Jurkat, Clone E6-1 (cell line): ENCODE measurements at places on chromosomes 2 and 18.

- no peak for DNase-seq
Measured at GRCh38 chr2:45442026-45442425, 169.0 kb downstream of the SRBD1 start.

GRCh38 chr2:9821805-9822445 lies 21.3 kb upstream of the TAF1B start:
- no peak for DNase-seq

DNA sequence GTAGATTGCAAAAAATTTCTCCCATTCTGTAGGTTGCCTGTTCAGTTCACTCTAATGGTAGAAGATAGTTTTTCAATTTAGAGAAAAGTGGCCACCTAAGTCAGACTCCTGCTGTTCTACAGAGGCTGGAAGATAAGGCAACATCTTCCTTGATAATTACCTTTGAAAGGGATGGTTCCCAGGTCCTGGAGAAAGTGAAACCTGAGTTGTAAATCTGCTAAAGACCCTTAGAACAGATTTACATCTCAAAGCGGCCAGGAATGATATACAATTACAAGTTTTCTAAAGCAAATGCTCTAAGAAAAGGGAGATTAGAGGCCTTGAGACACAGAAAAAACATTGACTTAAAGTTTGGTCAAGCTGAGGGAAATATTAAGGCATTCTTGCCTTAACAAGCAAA lies 1350.2 kb upstream of the FAM98A start:
- no peak for DNase-seq

DNA sequence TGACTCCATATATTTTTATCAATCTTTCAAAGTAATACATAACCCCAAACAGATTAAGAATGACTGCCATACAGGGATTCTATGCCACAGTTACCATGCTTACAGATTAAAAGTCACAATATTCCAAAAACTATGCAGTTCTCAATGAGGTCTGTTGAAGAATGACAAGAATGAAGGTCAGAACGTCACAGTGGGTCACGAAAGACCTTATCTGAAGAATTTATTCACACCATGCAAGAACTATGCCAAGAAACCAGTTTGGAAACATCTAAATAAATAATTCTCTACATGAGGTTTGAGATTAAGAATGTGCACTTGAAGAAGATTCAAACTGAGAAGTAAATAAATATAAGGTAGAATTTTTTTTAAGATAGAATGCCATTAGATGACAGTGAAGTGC lies 253.3 kb downstream of the EXOC6B start:
- no peak for DNase-seq

GRCh38 chr2:5590886-5591285 lies 101.3 kb upstream of the SOX11 start:
- DNase-seq = no peak

DNA sequence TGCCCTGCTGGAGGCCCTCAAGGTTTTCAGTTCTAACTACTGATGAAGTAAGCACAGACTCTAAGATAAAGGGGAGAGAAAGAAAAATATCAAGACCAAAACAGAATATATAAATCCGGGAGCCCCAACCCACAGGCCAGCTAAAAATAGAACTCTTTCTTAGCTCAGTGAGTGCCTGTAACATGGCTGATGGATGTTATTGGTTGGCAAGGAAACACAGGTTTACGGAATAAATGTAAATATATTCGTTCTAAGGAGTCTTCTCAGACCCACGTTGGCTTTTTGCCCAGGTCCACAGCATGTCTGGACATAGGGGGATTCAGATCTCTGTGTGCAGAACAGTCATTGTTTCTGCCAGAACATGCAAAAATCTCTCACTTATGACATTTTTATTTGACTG lies 139.0 kb upstream of the SERPINE2 start:
- DNase-seq = no peak

- DNase-seq = no peak
Measured at GRCh38 chr18:36872329-36872728, 43.4 kb downstream of the KIAA1328 start.

DNA sequence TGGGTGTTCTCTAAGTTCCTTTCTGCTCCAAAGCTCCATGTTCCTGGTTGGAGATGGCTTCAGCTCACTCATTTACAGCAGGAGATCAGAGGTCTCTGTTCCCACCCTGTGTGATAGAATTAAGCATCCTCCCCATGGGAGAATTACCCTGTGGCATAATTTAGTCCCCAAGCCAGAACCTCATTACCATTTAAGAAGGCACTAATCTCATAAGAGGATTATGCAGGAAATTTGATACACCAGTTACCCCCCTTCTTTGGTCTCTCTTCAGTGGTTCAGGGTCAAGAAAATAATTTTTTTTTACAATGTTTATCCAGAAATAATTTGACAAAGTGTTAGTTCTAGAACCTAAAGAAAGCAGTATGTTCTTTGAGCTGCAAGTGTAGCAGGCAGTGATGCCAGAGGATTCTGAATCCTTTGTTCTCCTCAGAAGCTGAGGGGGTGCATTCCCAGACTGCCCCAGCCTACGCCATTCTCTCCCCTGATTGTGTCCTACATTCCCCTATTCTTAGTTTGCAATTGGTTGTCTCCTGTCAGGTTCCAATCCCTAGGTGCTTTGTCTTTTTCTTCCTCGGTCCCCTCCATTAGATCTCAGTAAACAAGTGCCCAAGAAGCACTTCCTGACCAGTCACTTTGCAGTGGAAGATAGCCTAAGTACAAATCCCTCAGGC lies 163.6 kb downstream of the PRKCE start:
- no peak for DNase-seq

DNA sequence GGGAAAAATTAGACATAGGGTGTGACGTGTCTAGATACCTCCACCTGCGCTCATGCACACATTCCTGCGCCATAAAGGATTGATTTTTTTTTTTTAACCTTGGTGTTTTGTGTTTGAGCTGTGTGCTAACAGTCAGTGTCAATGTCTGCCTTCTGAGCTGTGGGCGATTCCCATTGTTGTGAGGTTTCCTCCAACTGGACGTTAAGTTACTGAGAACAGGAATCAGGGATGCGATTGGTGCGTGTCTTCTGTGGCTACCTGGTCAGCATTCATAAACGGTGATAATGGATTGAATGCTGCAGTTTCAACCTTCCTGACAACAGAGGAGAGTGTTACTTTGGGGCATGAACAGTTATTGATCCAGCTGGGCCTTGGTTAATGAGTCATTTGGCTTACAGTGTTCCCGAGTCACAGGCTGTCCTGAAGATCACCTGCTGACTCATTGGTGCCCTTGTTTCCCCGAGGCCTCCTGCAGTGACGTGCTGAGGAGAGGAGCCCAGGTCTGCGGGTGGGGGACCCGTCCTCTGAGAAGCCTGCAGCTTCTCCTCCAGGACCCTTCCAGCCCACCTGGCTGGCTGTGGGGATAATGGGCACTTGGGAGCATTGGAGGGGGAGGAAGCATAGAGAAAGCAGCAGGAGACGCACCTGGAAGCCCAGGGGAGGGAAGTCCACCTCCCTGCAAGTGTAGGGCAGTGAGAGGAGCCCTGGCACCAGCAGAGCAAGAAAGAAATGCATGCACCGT lies 25.8 kb upstream of the CABYR start:
- no peak for DNase-seq

- no peak for DNase-seq
Measured at GRCh38 chr2:223952280-223952968, 4.8 kb upstream of the MRPL44 start.

DNA sequence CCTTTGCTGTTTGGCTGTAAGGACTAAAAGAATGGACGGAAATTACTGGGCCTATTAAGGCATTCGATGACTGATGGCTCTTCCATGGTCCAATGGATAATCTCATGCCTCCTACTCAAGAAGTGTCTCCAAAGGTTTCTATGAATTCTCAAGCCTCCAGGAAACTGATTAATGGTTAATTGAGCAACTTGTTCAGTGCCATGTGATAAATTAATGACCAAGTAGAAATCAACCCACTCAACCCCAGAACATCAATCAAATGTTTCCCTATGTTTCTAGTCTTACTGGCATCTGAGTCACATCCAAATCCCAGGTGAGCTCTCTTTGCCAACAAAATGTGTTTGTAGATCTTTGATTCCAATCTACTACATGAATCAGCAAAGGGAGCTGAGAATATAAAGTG lies 103.6 kb downstream of the NXPH2 start:
- DNase-seq = no peak

DNA sequence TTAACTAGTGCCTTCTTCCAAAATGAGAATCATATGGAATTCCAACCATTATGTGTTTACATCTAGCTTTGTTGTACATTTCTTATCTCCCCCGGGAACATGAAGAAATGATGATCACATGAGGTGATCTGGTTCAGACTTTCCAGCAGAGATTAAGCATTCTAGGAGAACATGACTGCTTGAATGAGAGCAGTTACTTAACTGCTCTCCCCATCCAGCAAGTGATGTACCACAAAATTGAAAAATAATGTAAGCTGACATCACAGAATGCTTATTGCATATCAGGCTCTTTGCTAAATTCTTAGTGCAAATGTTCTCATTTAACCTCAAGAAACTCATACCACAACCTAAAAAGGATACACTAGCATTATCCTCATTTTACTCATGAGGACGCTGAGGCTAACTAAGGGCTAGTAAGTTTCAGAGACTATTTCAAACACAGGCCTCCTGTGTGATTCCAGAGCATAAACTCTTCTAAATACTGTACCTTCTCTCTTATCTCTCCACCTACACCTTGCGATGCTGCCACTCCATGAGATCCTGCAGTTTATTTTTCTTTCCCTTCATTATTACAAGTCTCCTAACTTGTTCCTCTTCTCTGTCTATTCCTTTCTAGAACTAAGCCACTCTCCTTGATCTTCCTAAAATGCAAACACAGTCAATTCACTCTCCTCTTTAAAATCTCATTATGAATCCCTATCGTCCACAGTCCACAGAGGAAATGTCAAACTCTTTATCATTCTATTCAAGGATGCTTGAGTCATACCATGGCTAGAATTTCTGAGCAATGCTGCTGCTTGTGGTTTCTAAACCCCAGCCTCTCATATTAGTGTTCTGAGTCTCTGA lies 1224.8 kb upstream of the ZEB2 start:
- DNase-seq = no peak

GRCh38 chr2:170707821-170708795 lies 7.0 kb upstream of the SP5 start:
- DNase-seq = no peak

DNA sequence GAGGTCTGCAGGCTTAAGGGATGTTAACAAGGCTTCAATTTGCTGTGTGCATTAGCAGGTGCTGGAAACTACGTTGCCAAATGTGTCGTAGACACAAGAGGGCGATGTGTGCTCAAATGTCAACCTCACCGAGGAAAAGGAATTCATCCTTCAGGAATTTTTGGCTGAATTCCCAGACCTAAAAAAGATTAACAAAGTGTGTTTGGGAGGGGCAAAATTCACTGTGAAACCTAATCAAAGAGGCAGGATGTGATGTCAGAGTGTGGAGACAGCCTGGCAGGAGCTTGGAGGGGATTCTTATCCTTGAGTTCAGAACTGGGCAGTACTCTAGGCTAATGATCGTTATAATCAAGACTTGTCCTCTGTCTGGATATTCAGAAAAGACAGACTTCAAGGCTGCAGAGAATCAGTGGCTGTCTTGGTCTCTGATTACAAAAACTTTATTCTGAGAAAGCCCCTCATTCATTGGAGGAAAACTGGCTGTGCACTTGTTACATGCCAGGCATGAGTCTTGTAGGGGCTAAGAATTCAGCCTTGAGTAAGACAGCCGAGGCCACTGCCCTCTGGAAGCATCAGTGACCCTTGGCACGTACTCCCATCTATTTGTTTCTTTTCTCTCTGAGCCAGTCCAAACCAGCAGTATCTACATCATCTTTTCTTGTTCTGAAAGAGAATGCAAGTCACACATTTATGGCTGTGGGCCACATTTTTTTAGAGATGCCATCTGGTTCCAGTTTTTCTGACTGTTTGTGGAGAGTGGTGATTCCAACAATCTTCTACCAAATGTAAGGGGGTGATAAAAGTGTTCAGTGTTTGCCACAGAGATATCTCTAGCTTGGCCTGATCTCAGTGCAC lies 18.7 kb upstream of the SCYGR1 start:
- no peak for DNase-seq

- DNase-seq = no peak
Measured at GRCh38 chr18:63078471-63078870, 241.1 kb downstream of the BCL2 start.

DNA sequence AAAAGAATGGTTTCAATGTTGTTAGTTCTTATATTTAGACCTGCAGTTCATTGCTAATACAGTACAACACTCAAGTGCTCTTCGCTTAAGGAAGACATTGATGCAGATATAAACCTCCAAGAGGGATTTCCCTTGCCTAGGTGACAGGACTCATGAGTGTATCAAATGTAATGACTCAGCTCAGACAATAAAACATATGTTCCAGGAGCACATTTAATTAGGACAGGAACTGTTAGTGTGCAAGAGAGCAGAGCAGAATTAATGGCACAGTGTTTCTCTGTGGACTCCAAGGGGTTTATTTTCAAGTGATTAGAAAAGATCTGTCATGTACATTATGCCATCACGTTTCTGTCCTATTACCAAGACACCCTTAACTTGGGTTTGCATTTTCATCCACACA lies 375.0 kb downstream of the LRRTM4 start:
- DNase-seq = no peak

DNA sequence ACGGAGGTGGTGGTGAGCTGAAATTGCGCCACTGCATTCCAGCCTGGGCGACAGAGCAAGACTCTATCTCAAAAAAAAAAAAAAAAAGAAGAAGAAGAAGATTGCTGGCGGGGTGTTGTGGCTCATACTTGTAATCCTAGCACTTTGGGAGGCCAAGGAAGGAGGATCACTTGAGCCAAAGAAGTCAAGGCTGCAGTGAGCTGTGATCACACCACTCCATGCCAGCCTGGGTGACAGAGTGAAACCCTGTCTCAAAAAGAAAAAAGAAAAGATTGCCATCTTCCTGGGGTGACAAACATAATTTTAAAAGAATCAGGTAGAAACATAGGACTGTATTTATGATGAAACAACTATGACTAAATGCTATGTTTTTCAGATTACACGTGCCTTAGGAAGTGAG lies 55.1 kb upstream of the EML4 start:
- no peak for DNase-seq

GRCh38 chr18:8307960-8308359 lies 301.3 kb upstream of the RAB12 start:
- no peak for DNase-seq

DNA sequence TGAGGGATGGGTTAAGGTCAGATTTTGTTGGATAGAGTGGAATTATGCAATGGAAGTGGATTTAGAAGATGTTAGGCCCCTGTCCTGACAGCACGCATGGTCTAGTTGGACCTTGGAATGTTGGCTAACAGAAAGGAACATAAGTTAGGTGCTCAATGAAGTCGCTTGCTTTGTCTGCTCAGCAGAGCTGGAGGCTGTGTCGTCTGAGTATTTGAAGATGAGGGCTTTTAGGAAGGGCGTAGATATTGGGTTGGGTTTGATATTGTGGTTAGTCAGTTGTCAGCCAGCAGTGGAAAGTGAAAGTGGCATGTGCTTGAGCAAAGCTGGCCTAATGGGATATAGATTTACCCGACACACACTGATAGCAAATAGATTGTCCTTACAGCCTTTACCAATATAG lies 239.3 kb downstream of the PRKCE start:
- peak; percentile 68 for DNase-seq

- DNase-seq = no peak
Measured at GRCh38 chr2:232697807-232698110, 628 bp downstream of the GIGYF2 start.

GRCh38 chr2:120762341-120763061 lies 26.8 kb downstream of the GLI2 start:
- DNase-seq = no peak
